Esophagus muscularis mucosa (tissue), 4 donors: ENCODE measurements at places on chromosomes 12 and 14. TPM values are rescaled to one million over a fixed set of nuclear protein-coding genes. Genes with fewer than 3 reads are reported as not detected.
A peak's percentile ranks its signal among the peaks of the same experiment; 100 is the strongest.

- H3K4me1 ChIP-seq = no peaks in the 10 kb centered on the region
- no peak for DNase-seq
These were observed 1322.1 kb downstream of the TMEM121 start for GRCh38 chr14:106848330-106849121.

DNA sequence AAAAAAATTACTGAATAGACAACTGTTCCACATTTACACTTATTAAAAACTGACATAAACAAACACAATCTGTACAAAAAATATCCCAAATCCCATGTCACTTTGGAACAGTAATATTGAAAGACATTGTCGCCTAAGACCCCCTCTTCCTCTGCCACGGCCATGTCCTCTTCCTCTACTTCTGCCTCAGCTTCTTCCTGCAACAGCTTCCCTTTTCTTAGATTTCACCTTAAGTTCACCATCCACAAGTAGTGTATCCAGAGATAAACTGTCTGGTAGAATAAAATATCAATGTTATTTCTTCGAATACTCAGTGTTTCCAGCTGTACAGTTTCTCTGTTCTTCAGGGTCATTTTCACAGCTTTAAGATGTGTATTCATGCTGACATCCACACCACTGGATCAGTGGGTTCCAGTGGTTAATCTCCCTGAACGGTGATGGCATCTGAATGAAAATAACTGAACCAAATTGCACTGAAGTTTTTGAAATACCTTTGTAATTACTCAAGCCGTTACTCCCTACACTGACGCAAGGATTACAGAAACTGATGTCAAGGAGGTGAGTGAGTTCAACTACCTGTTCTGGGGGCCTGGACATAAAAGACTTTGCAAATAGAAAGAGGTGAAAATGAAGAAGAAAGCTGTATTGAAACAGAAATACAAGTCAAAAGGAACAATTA lies 208.5 kb downstream of the C12orf50 start:
- DNase-seq = no peak
- no peaks in the 10 kb centered on the region for H3K36me3 ChIP-seq
- H3K27ac ChIP-seq = no peak overlapping the region
- no peaks in the 10 kb centered on the region for H3K27me3 ChIP-seq

DNA sequence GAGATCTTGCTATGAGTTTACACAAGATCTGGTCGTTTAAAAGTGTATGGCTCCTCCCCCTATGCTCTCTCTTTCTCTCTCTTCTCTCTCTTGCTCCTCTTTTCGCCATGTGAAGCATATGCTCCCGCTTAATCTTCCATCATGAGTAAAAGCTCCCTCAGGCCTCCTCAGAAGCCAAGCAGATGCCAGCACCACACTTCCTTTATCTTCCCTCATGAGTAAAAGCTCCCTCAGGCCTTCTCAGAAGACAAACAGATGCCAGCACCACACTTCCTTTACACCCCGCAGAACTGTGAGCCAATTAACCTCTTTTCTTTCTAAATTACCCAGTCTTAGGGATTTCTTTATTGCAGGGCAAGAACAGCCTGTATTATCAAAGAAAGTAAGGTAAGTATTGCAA lies 152.4 kb downstream of the SEC23A start:
- H3K4me1 ChIP-seq = no peaks in the 10 kb centered on the region
- H3K27ac ChIP-seq = no peak overlapping the region
- no peaks in the 10 kb centered on the region for H3K36me3 ChIP-seq
- no peak overlapping the region for H3K4me3 ChIP-seq
- H3K27me3 ChIP-seq = no peaks in the 10 kb centered on the region
- no peak for DNase-seq

- H3K27me3 ChIP-seq = no peaks in the 10 kb centered on the region
- no peak overlapping the region for H3K4me3 ChIP-seq
- DNase-seq = no peak
- no peaks in the 10 kb centered on the region for H3K36me3 ChIP-seq
- no peaks in the 10 kb centered on the region for H3K4me1 ChIP-seq
These were observed 422.5 kb upstream of the PDE3A start for GRCh38 chr12:19945559-19946435.

The NT5DC3 gene
- 205 TPM for total RNA-seq

GRCh38 chr12:103178366-103179080 lies 221.0 kb downstream of the ASCL1 start:
- no peak overlapping the region for H3K27ac ChIP-seq
- H3K27me3 ChIP-seq = no peaks in the 10 kb centered on the region
- DNase-seq = no peak
- H3K36me3 ChIP-seq = no peaks in the 10 kb centered on the region
- no peaks in the 10 kb centered on the region for H3K4me1 ChIP-seq
- no peak overlapping the region for H3K4me3 ChIP-seq

DNA sequence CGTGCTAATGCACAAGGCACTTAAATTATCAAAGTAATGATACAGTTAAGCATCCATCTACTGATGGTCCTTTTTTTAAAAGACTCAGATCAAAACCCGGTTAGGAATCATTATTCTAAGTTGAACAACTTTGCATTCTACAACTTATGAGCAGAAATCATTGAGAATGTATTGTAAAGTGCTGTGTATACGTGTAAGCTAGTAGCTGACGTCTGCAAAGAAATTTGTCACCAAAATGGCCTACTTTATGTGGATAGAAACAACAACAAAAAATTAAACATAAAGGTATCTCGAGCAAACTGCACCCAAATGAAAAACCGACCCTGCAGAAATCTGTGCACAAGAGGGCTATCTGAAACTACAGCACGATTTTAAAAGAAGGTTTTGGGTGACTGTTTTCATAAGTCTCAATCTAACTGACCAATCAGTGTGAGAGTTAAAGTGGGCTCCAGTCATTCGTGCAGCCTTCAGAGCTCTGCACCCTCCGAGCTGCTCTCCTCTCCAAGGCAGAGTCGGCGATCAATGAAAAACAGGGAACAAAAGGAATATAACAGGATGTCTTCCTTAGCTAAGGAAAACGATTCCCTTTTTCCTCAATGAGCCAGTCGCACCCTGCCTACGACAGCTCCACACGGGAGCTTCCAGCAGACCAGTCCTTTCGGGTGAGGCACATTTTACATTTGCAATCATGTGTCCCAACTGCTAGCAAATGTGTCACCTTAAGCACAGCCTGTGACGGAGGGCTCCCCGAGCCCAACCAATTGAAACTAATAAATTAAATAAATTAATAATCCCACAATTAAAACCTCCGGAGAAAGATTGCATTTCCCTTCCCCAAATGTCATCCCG lies 200.7 kb upstream of the FOXN3 start:
- H3K27ac ChIP-seq = peak overlapping the region; percentile 80
- H3K27me3 ChIP-seq = no peaks in the 10 kb centered on the region
- H3K4me3 ChIP-seq = peak overlapping the region; percentile 80
- no peak for DNase-seq
- H3K4me1 ChIP-seq = peaks cover 46% of the 10 kb centered on the region

The ORAI1 gene
- 17.7 TPM for total RNA-seq

GRCh38 chr12:77537663-77538062 lies 293.0 kb upstream of the NAV3 start:
- H3K27ac ChIP-seq = no peak overlapping the region
- no peaks in the 10 kb centered on the region for H3K27me3 ChIP-seq
- DNase-seq = no peak
- H3K4me3 ChIP-seq = no peak overlapping the region

- no peaks in the 10 kb centered on the region for H3K27me3 ChIP-seq
- H3K36me3 ChIP-seq = peaks cover 2% of the 10 kb centered on the region
- no peak overlapping the region for H3K27ac ChIP-seq
- no peak for DNase-seq
- no peak overlapping the region for H3K4me3 ChIP-seq
- H3K4me1 ChIP-seq = peaks cover 22% of the 10 kb centered on the region
These were observed 44.0 kb upstream of the SMUG1 start for GRCh38 chr12:54232790-54233189.

DNA sequence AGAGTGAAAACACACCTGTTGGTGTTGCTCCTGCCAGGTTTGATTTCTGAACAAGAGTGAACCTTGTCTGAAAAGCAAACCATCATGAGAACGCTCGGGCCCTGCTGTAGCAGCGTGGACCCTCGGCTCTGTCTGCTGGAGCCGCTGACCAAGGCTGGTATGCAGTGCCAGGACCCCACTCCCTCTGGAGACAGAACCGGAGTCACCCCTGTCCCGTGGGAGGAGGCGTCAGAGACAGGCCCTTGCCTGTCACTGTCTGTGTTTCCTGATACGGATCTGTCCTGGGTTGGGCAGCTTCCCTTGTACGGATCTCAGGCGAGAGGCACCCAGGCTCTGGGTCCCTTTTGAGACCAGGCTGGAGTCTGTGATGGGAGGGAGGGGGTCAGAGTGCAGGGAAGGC lies 111.6 kb downstream of the ADGRD1 start:
- no peaks in the 10 kb centered on the region for H3K36me3 ChIP-seq
- no peak overlapping the region for H3K4me3 ChIP-seq
- no peaks in the 10 kb centered on the region for H3K27me3 ChIP-seq
- no peak for DNase-seq

GRCh38 chr12:6570264-6570887 lies 2.3 kb upstream of the NOP2 start:
- no peak overlapping the region for H3K4me3 ChIP-seq
- no peak for DNase-seq
- H3K4me1 ChIP-seq = peaks cover 24% of the 10 kb centered on the region
- peaks cover 65% of the 10 kb centered on the region for H3K36me3 ChIP-seq
- no peaks in the 10 kb centered on the region for H3K27me3 ChIP-seq

The SLC8A3 gene
- 0.83 TPM for total RNA-seq

The ARHGDIB gene
- total RNA-seq = 43.6 TPM

DNA sequence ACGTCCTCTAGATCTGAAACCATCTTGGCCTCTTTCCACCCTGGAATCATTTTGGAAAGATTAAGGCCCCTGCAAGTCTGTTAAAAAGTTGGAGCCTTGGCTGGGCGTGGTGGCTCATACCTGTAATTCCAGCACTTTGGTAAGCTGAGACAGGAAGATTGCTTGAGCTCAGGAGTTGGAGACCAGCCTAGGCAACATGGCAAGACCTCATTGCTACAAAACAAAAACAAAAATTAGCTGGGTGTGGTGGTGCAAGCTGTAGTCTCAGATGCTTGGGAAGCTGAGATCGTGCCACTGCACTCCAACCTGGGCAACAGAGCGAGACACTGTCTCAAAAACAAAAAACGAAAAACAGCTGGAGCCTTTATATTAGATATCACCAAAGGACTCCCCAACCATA lies 10.9 kb upstream of the ABCD4 start:
- no peaks in the 10 kb centered on the region for H3K4me1 ChIP-seq
- DNase-seq = no peak
- no peaks in the 10 kb centered on the region for H3K36me3 ChIP-seq
- no peak overlapping the region for H3K27ac ChIP-seq

The CD4 gene
- total RNA-seq = 8.3 TPM

DNA sequence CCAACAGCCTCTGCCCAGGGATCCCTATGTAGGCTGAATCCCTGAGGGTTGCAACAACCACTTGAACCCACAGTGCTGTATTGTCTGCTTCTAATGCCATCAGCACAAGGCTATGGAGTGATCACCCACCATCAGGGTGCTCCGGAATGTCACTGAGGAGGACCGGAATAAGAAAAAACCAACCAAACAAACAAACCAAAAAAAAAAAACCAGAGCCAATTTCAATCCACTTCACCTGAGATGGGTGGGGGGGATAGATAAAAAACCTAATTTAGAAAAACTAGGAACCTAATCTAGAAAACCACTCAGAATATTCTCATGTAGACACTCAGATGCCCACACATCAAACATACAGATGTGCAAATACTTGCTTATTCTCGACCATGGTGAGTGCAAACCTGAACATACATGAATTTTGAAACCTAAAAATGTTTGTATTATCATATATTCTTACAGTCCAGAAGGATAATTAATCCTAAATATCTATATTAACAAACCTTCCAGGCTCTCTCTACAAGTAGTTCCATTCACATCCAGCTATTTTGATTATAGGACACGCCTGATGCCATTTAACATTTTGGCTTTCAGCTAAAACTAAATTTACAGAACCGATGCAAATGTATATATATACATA lies 3.7 kb downstream of the TBX5 start:
- peaks cover 42% of the 10 kb centered on the region for H3K4me1 ChIP-seq
- H3K4me3 ChIP-seq = peak overlapping the region; percentile 70
- H3K27ac ChIP-seq = peak overlapping the region; percentile 93
- DNase-seq = no peak
- H3K36me3 ChIP-seq = peaks cover 11% of the 10 kb centered on the region
- H3K27me3 ChIP-seq = no peaks in the 10 kb centered on the region

GRCh38 chr12:60201891-60202290 lies 606.1 kb downstream of the SLC16A7 start:
- no peak overlapping the region for H3K27ac ChIP-seq
- no peak for DNase-seq
- no peaks in the 10 kb centered on the region for H3K27me3 ChIP-seq
- H3K36me3 ChIP-seq = no peaks in the 10 kb centered on the region
- no peak overlapping the region for H3K4me3 ChIP-seq

DNA sequence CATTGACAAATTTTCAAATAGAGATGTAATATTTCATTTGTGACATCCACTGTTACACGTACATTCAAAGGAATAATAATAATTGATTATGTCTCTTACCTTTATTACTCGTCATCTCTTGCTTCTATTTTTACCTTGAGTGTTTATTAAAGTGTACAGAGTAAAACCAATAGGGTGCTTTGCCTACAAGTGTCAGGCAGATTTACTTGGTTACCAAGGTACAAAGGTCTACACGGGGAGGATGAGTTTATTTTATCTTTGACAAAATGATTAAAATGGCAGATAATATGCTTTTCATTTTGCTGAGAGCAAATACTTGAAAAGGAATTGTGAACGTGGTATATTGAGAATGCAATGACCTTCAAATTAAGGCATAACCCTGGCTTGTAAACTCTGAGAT lies 137.8 kb upstream of the SOX5 start:
- H3K4me3 ChIP-seq = no peak overlapping the region
- H3K36me3 ChIP-seq = no peaks in the 10 kb centered on the region
- no peak for DNase-seq
- no peak overlapping the region for H3K27ac ChIP-seq
- no peaks in the 10 kb centered on the region for H3K27me3 ChIP-seq

DNA sequence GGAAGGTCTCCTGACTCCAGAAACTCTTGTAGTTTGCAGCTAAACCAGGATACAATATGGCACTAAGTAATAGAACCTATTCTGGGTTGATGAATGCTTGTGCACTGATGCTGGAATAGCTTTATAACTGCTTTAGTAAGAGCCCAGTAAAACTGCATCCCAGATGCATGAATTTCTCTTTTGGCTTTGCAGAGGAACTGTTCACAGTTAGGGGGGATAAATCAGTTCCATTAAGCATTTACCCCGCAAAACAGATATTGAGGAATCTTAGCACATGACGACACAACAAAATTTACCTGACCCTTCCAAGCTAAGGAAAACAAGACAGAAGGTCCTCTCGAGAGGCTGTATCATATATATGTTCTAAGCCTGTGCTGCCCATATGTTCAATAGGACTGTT lies 457.4 kb downstream of the FOXG1 start:
- no peak overlapping the region for H3K4me3 ChIP-seq
- no peak for DNase-seq
- no peaks in the 10 kb centered on the region for H3K4me1 ChIP-seq
- no peaks in the 10 kb centered on the region for H3K27me3 ChIP-seq
- H3K27ac ChIP-seq = no peak overlapping the region

DNA sequence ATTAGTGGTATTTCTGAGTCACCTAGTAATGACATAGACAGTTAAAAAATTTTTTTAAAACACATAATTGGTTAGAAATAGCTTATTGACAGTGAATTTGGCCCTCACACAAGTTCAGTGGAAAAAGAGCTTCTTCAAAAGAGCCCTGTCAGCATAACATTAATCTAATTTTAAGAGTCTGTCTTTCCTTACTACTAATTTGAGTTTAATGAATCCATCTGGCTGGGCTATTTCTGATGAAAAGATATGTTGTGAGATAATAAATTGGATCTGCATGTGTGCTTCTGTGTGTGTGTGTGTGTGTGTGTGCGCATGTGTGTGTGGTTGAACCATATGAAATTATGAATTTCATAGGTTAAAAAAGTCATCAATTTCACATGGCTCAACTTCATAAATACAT lies 1045.2 kb downstream of the FLRT2 start:
- no peak for DNase-seq
- H3K4me3 ChIP-seq = no peak overlapping the region
- H3K36me3 ChIP-seq = no peaks in the 10 kb centered on the region
- no peaks in the 10 kb centered on the region for H3K27me3 ChIP-seq
- no peak overlapping the region for H3K27ac ChIP-seq
